ENCODE measurements at places on chromosomes 5 and 9.

DNA sequence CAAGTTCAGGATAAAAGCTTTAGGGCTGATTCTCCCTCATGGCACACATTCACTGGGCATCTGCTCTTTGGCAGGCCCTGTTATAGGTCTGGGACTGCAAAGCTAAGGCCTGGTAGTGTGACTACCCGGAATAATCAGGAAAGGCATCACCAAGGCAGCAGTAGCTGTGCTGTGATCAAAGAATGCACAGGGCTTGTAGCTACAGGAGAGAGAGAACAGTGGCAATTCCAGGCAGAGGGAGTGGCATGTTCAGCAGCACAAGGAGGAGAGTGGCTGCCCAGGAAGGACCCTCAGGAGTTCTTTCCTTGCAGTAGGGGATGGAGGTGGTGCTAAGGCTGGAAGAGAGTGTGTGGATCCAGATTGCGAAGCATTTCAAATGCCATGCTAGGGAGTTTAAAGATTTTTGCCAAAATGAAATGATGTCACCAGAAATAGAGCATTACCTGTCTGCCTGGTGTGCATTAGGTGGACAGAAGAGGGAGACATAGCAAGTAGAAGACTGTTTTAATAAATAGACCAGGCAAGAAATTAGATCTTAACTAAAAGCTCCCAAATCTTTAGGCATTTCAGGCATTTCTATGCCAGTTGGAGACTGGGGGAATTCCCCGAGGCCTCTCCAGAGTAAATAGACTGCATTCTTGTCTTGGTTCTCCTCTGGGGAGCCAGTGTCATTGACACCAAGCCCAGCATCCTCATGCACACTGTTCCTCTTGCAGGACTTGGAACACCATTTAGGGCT lies 69.1 kb downstream of the GPR21 start:
- no peak for DNase-seq

DNA sequence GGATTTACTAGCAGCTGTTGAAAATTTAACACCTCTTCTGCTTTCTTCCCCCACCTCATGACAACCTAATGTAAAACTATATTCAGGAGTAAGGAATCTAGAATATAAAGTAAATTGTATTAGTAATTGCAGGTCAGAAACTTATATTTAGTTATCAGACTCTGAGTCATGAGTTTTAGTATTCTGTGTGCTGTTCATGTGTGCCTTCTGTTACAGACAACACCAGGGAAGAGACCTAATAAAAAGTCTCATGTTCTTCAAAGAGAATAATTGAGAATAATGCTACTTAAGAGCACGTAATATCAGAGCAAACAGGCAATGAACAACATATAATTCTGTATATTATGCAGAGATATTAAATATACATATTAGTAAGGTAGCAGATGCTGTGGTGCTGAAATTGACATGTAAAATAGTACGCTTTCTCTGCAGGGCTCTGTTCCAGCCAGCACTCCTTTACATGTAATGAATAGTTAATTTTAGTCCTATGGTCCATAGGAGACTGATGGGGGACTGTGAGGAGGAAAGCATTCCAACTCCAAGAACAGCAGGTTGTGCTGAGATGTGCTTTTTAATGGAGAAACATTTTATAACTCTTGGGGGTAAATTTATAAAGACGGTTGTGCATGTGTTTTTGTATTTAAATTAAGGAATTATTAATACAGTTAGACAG lies 106.4 kb downstream of the ZSWIM6 start:
- DNase-seq: no peak

- no peak for DNase-seq
These were observed 440.5 kb upstream of the SGCD start for GRCh38 chr5:155886311-155887031.

- no peak for DNase-seq
These were observed 133.4 kb upstream of the OTULINL start for GRCh38 chr5:14447958-14448911.

DNA sequence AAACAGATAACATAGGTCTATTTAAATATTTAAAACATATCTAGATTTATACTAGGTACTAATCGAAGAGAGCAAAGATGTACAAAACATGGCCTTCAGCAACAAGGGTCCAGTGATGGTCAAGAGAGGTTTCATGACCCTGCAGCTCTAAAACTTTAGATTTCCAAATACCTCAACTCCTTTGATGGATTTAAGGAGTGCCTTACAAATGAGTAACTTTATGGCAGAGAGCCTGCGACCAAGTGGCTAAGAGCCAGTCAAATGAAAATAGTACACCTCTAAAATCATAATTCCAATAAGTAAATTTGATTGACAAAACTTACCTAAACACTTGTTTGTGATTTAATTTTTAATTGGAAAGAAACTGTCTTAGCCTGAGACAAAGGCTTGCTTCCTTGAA lies 4.7 kb upstream of the SH3RF2 start:
- DNase-seq: no peak

GRCh38 chr5:135195270-135195608 lies 161.2 kb upstream of the PITX1 start:
- no peak for DNase-seq

- no peak for DNase-seq
These were observed at the start of gene CDH12 for GRCh38 chr5:22852807-22853660. TSS of gene CDH12 (minus strand) at chr5:22853344.

- no peak for DNase-seq
These were observed 528 bp downstream of the ACOT12 start for GRCh38 chr5:81393430-81393782.
